ENCODE measurements at places on chromosomes 11 and 22.

DNA sequence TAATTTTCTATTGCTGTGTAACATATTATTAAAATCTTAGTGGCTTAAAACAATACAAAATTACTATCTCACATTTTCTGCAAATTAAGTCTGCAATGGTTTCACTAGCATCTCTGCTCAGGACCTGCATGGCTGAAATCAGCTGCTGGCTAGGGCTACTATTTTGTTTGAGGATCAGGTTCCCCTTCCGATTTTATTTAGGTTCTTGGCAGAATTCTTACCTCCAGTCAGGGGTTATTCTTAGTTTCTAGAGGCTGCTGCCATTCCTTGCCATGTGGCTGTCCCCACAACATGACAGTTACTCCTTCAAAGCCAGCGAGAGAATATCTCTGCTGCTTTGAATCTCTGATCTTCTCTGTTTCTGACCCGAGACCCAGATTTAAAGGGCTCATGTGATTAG, 424.5 kb upstream of the ANO5 start:
- DNase-seq: no peak

DNA sequence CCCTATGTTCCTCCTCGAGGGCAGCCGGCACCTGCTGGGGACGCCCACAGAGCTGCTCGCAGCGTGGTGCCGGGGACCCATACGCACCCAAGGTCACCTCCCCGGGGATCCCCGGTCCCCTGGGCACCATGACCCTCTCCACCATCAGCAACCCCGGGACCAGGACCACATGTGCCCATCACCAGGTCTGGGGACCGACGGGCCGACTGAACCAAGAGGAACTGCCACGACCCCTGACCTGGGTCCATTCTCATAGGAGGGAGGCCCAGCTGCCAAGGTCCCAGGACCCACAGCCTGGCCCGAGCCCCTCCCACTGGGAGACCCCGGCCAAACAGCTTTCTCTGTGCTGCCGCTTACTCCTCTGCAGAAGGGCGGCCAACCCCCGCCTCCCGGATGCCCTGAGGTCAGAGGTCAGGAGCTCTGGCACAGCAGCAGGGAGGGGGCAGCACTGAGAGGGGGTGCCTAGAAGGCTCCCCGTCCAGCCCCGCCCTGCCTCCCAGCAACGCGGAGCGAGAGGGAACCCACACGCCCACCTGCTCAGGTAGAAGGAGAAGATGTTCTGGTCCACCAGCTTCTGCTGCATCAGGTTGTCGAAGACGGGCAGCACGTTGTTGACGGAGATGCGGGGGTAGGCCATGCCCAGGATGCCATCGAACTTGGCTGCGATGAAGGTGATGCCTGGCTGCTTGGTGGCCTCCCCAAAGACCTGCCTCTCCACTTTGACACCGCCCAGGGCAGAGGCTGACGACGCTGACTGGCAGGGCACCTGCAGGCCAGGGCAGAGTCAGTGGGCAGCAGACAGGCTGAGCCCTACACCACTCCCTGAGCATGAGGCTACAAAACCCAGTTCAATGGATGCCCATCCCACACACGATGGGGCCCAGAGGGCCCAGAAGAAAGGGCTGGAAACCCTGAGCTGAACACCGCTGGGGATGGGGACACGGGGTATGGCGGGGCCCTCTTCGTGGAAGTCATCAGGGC, 6.6 kb downstream of the CTSD start:
- DNase-seq: no peak

- DNase-seq: no peak
These were observed 424.4 kb upstream of the LARGE1 start for GRCh38 chr22:34344702-34345101.

GRCh38 chr11:32615422-32615821, 31.8 kb downstream of the EIF3M start:
- no peak for DNase-seq

GRCh38 chr22:20273758-20274181, 5.7 kb upstream of the RTN4R start:
- no peak for DNase-seq

- no peak for DNase-seq
These were observed 19.9 kb upstream of the CLDN5 start for GRCh38 chr22:19543970-19544708.

Measured in kidney tubule cell (primary cell).